ENCODE measurements at places on chromosomes 3 and 15.

GRCh38 chr15:45132844-45133560 is 3.2 kb downstream of the DUOX1 start:
- DNase-seq, result no peak

DNA sequence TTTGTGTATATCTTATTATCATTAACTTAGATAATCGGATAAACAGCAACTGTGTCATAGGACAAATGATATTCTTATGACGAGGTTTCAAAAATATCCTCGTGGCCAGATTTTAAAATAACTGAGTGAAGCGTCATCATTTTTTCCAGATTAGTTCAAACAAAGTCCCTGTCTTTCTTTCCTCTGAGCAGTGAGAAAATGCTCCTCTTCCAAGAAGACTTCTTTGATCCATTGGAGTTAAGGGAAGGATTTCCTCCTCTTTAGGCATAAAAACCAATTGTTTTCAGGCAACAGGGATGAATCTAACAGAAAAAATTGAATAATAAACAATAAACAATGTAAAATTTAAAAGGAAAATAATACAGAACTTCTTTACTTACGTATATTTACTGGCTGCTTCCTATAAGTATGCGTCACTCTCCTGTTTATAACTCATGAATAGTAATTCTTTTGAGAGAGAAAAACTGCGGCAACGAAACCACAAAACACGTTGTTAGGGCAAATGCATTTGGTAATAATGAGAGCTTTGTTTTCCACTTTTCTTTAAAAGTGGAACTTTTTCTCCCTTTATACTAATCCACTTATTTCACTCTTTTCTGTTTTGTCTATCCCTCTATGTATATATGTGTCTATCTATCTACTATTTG is 419.4 kb upstream of the ONECUT1 start:
- no peak for DNase-seq

- DNase-seq, result no peak
Measured at GRCh38 chr15:89368566-89369223, 34.1 kb upstream of the POLG start.

- DNase-seq, result peak; percentile 10
Measured at GRCh38 chr3:112405845-112406244, 72.9 kb downstream of the CD200 start.

- peak; percentile 81 for DNase-seq
Measured at GRCh38 chr3:197430934-197431333, 124.8 kb downstream of the BDH1 start.

- DNase-seq, result no peak
Measured at GRCh38 chr15:63809452-63809851, 24.3 kb downstream of the HERC1 start.

- DNase-seq, result peak; percentile 3
Measured at GRCh38 chr3:149145974-149146373, 16.5 kb downstream of the HPS3 start.

DNA sequence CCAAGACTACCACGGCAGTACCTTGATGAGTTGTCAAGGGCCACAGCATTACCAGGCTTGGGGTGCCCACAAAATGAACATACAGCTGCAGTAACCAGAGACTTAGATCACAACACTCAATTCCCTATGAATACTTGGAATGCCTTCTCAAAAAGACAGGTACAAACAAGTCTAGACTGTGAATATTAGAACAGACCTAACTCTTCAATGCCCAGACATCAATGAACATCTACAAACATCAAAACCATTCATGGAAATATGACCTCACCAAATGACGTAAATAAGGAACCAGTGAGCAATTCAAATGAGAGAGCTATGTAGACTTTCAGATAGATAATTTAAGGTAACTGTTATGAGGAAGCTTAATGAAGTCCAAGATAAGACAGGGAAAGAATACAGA is 185.1 kb upstream of the POU1F1 start:
- DNase-seq, result no peak

- DNase-seq, result no peak
Measured at GRCh38 chr3:129058441-129059200, 2.0 kb upstream of the GP9 start.

GRCh38 chr3:183539811-183540210 is 15.7 kb downstream of the KLHL6 start:
- no peak for DNase-seq

DNA sequence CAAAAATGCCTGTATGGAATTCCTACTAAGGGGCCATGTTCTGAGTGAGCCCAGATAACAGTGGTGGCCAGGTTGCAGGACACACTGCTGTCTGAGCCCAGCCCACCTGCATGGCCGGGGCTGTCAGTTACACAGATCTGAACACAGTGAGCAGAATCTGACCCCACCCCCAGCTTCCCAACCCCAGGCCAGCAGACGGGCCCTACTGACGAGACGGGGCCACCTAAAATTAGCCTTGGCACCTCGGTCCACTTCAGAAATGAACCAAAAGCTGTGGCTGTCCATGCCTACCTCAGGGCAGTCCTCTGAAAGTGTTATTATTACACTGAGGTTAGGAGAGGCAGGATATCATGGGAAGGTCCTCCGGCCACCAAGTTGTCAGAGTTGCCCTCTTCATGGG is 51.8 kb downstream of the LMCD1 start:
- no peak for DNase-seq

- no peak for DNase-seq
Measured at GRCh38 chr3:114861666-114862065, 285.4 kb downstream of the ZBTB20 start.

DNA sequence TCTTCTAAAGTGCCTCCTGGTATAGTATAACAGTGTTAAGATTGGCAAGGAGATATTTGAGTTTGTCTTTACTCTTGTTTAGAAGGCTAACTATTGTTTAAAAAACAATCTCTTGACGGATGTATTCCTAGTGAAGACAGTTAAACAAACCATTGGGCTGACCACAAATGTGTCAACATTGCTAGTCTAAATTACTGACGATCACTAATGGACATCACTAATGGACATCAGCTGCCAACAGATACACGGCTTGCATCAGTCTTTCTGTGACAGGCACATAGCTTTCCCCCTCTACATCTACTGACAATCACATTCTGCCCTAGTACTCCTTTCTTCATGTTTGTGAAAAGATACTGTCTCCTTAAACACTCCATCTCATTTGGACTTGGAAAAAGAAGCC is 57.1 kb upstream of the ETV5 start:
- peak; percentile 7 for DNase-seq

- no peak for DNase-seq
Measured at GRCh38 chr3:196736670-196737374, 2.8 kb upstream of the PAK2 start.

- no peak for DNase-seq
Measured at GRCh38 chr3:186932281-186933181, 2.2 kb downstream of the ST6GAL1 start.

- DNase-seq, result no peak
Measured at GRCh38 chr15:76206325-76206976, 104.8 kb downstream of the ETFA start.

- DNase-seq, result peak; percentile 99
Measured at GRCh38 chr15:82122746-82123400, 77.1 kb upstream of the MEX3B start.

DNA sequence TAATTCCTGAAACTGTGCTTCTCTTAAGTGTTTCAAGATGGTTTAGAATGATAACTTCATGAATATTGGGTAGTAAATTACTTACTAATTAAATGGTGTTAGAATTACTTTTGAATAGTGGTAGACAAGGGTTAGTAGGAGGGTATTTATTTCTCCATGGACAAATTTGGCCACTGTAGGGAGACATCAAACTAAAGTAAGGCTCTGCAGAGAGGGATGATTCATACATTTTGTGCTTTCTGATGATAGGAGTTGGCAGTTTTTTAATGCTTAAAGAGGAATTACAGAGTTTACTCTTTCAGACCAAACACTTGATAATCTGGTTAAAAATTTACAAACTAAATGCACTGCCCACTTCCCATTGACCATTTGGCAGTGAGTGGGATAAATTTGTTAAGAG is 127.6 kb downstream of the NAALADL2 start:
- DNase-seq, result peak; percentile 60

DNA sequence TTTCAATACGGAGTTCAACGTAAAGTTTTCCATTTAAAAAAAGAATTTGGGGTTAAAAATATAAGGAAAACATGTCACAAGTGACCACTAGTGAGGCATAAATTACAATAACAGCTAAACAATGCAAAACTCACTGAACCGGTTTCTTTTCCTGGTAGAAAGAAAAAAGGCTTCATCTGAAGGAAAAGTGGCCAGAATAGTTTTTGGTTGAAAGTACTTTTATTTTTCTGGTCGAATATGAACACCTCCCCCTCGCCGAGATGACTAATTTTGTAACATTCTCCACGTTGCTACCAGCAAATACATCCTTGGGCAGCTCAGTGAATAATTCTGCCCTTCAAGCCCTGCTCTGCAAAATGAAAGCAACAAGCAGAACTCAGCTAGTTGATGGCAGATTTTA is 3.9 kb upstream of the SRGAP3 start:
- no peak for DNase-seq

DNA sequence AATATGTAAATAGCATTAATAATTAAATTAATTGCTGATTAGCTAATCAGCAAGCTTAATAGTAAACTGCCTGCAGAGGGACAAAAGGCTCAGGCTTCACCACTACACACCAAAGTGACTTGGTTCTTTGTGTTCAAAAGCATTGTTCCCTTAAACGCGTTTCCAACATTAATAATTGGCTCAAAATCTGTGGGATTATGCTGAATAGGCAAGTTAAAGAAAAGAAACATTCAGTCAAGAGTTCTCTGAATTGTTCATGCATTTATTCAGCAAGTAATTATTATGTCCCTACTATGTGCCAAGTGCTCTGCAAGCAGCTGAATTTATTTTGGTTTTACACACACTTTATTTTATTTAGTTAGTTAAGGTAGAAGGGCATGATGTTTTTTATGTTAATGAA is 558.5 kb upstream of the ARRDC4 start:
- DNase-seq, result no peak

GRCh38 chr15:31499953-31500765 is 173.5 kb downstream of the KLF13 start:
- DNase-seq, result peak; percentile 26

- peak; percentile 60 for DNase-seq
Measured at GRCh38 chr15:64895285-64896065, 16.2 kb upstream of the ANKDD1A start.

- peak; percentile 10 for DNase-seq
Measured at GRCh38 chr3:113179235-113179824, 32.0 kb upstream of the BOC start.

DNA sequence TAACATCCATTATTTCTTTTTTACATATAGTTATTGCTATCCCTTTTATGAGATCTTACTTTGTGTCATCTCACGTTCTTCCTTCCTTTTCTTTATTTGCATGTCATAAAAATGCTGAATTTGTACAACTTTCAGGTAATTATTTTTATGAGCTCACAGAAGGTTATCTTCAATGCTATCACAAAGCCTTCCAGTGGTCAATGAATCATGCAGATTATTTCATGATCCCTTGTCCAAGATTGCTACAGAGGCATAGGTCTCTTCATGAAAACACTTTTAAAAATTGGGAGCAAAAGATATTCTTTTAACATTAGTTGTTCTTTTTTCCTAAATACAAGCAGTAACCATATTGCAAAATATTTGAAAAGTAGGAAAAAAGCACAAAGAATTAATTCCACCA is 880.1 kb upstream of the NR2F2 start:
- DNase-seq, result peak; percentile 36

DNA sequence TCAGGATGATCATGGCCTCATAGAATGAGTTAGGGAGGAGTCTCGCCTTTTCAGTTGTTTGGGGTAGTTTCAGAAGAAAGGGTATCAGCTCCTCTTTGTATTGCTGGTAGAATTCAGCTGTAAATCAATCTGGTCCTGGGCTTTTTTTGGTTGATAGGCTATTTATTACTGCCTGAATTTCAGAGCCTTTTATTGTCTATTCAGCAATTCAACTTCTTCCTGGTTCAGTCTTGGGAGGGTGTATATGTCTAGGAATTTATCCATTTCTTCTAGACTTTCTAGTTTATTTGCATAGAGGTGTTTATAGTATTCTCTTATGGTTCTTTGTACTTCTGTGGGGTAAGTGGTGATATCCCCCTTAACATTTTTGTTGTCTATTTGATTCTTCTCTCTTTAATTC is 1024.2 kb downstream of the DIPK2A start:
- no peak for DNase-seq

DNA sequence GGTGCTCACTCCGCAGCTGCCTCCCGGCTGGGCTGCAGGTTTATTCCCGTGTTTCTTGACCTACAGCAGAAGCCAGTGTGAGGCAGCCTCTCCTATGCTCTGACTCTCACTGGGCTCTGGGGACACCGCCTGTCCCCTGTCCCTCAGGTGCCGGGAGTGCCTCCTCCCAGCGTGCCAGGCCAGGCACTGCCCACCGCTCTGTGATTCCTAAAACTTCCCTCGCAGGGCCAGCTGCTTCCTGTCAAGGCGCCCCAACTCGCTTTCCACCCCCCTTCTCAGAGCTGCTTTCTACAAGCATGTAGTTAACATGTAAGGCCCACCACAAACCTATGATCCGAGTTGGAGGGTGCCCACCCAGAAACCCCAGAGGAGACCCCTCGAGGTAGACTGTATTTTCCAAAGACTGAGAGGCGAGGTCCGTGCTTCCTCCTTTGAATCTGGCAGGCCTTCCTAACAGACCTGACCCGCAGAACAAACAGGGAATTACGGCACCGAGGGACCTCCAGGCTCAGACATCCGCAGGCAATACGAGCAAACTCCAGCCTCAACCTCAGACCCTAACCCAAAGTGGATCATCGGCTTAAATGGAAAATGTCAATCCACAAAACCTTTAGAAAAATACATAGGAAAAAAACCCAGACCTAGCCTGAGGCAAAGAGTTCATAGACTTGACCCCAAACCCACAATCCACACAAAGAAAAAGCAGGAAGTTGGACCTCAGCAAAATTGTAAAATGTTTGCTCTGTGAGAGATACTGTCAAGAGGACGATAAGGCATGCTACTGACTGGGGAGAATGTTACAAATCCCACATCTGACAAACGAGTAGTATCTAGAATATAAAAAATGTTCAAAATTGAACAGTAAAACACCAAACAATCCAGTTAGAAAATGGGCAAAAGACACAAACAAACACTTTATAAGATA is 121.3 kb upstream of the IQSEC1 start:
- DNase-seq, result peak; percentile 45

DNA sequence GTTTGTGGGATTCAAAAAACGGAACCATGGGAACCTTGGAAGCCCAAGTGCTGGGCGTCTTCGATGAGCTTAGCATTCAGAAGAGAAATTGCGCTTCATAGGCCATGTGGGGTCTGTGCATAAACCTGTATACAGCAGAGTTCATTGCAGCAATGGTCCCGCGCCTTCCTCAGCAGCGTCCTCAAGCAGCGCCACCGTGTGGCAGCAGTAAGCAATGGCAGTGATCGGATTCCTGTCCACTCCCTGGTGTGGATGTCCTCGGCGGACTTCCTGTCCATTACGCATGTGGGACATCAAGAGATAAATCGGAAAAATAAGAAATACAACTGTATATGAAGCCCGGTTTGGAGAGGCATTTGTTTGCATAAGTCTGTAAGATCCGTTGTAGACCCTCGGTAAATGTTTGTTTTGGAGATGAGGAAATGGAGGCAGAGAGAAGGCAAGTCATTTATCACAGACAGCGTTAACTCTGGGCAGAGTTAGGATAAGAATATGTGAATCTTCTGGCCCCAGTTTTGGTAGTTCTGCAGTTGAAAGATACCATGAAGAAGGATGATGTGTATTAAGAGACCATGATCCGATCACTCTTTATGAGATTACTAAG is 57.7 kb downstream of the CNTN4 start:
- DNase-seq, result no peak

GRCh38 chr3:22542311-22542710 is 660.8 kb upstream of the UBE2E2 start:
- DNase-seq, result no peak

GRCh38 chr3:103585809-103586208 is 1151.0 kb downstream of the ZPLD1 start:
- DNase-seq, result no peak
